NCI-H526 (cell line): ENCODE measurements at places on chromosomes 3 and 15.

DNA sequence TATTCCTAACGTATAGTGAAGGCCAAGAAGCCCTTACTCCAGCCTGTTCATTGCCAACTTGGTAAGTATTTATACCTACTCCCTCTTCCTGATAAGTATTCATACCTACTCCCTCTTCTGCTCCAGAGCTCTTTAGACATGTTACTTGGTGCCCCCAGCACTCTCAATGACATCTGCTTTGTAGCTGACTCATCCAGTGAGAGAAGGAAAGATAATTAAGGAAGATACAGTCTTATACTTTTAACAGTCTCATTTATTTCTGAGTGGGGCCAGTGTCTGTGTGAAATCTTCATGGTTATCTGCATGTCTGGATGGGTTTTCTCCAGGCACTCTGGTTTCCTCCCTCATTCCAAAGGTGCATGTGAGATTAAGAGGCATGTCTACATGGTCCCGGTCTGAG is 698.7 kb downstream of the FHIT start:
- DNase-seq: no peak

DNA sequence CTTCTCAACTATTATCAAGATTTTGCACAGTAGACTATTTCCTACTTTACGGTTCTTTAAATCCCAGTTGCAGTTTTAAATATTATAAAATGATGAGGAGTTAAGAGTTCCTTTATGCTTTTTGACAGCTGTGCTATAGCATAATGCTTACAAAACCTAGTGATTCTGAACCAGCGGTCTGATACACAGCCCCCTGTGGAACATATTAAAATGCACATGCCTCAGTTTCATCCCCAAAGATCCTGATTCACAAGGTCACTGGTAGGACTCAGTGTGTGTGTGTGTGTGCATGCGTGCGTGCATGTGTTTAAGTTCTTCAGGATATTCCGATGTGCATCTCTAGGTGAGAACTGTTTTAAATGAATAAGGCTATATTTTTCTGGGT is 330.1 kb upstream of the TPM1 start:
- DNase-seq: no peak

DNA sequence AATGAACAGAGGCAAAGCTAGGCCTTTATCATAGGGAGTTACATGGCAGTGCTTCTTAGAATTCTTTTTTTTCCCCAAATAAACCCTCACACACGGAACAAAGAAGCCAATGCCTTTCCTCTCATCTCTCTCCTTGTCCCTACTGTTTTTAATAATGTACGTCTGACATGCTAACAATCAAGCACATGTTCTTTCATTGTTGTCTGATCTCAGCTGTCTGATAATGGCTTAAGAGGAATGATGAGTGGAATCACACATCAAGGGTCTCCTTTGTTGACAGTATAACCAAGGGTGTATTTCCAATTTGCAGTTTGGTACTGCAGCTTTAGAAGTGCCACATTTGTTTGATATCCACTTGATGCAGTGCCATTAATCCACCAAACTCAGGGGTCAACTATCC is 34.8 kb upstream of the EPHA3 start:
- no peak for DNase-seq

GRCh38 chr3:80338366-80338765 is 570.6 kb upstream of the ROBO1 start:
- no peak for DNase-seq

GRCh38 chr3:160162440-160162839 is 62.8 kb upstream of the C3orf80 start:
- no peak for DNase-seq

DNA sequence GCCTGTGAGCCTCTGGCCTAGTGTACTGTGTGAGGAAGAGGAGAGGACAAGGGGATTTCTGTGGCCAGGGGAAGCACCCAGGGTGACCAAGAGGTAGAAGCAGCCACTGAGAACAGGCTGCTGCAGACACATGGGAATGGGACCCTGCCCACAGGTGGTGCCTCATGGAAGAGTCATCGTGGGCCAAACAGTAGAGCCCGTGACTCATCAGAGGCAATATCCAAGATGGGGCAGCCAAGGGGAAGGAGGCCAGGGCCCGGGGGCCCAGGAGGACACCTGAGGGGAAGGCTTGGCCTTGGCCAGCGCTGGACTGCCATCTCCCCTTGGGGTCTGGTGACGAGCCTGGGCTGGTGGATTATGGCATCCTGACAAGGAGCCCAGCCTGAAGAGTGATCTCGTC is 275.0 kb upstream of the LYSMD4 start:
- DNase-seq: no peak

DNA sequence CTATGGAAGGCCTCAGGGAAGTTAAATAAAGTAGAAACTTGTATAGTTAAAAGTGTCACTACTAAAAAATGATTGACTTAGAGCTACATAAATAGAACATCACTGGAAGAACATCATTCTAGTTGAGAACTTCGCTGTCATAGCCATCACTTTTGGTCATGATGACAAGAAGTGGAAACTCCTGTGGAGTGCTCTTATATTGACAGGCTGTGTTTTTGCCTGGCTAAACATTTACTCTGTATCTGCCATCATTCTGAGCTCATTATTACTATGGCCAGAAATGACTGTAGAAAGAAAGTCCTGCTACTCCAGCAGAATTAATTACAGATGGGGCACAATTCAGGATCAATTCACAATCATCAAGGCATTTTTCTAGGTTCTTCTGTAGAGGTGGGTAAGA is 165.1 kb upstream of the GOLIM4 start:
- DNase-seq: no peak

DNA sequence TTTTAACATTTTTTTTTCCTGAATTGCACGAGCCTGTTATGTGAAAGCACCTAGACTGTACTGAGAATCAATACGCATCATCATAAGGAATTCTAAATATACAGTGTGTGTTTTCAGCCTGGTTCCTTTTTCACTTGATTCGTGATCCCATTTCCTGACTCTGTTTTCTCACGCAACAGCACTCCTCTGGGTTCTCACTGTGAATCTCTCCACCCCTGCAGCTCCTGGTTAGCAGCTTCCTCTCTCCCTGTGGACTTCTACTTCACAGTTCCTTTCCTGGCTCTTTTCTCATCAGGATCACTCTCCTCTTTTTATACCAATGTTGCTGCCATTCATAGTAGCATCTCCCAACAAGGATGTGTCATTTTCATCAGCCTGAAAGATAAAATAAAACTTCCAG is 297.2 kb downstream of the CADM2 start:
- no peak for DNase-seq

DNA sequence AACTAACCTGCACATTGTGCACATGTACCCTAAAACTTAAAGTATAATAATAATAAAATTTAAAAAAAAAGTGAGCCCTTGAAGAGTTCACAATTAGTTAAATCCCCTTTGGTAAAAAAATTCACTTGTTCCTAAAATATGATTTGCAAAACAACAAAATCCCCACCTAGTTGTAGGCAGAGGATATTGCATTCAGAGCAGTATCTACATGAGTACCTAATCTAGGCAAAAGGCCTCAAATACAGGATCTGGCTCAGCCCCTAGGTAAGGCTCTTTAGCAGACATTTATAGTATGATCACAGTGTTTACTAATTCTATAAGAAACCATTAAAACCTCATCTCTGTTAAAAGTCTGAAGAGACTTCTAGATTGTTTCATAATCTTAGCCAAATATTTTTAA is 89.3 kb upstream of the CCDC80 start:
- DNase-seq: no peak

GRCh38 chr3:9803494-9803893 is 6.6 kb upstream of the TTLL3 start:
- DNase-seq: no peak

DNA sequence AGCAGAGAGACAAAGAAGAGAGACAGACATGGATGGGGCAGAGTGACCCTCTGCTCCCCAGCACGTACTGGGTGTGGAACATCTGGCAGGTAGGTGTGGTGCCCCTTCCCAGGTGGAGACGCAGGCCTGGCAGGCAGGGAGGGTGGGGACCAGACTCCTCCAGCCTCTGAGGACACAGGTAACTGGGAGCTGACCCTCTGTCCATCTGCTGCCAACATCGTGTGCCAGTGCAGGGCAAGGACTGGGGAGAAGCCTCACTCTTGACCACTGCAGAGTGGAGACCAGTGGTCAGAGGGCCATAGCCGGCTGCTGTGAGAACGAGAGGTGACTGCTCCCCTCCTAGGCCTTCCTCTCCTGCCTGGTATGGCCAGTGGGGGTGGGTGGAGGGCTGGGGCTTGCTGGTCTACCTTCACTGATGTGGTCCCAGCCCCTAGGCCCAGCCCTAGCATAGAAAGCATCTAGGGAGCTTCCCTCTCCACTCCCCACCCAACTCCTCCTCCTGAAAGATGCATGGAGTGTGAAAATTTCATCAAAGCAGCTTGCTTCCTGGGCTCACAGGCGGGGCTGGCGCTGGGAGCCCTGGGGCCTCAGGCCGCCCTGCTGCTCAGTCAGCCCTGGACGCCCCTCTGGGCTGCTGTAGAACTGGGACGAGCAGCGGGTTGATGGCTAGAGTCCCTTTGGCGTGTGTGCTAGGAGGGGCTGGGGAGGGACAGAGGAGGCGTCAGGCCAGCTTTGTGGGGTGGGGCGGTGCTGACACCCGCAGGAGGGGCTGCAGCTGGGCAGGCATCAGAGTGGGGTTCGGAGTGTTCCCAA is 90.3 kb downstream of the PLXNA1 start:
- DNase-seq: no peak

- DNase-seq: no peak
These were observed 19.5 kb downstream of the SEC22C start for GRCh38 chr3:42562047-42562907.

DNA sequence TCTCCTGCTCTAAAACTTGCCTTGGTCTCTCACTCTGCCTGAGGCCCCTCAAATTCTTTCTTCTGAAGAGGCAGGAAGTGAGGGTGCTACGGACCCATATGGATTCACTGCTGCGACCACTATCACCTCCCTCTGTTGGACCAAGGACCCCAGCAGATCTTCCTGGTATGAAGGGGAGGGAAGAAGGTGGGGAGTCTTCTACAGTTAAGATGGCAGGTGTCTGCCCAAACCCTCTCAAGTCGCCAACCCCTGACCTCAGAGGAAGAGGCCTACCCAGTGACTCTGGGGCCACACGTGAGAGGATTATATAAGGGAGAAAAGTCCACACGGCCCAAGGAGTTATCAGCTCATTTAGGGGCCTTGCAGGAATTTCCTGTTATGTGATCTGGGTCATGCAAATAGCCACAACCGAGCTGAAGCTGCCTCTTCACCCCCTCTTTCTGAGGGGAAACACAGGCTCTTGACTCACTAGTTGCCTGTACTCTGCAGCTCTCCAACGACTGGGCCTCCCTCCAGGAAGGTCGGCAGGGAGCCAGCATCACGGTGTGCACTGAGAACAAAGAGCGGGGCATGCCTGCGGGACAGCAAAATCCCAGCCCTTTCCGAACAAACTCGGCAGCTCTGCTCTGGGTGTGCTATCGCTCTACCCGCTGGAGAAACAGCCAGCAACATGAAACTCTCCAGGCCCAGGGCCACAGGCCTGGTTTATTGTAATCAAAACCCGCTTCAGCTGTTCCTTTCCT is 116.0 kb downstream of the XXYLT1 start:
- peak; percentile 75 for DNase-seq

- no peak for DNase-seq
These were observed 15.3 kb upstream of the PHC3 start for GRCh38 chr3:170196833-170197232.

GRCh38 chr3:150370122-150370602 is 37.9 kb upstream of the TSC22D2 start:
- DNase-seq: no peak
